ENCODE measurements at places on chromosomes 16 and 17.

GRCh38 chr17:69117855-69118784 is 23.6 kb downstream of the ABCA6 start:
- no peak for DNase-seq

GRCh38 chr16:28196387-28196987 is 15.3 kb downstream of the XPO6 start:
- no peak for DNase-seq

- DNase-seq, result no peak
These were observed 50.5 kb downstream of the WWP2 start for GRCh38 chr16:69812688-69813014.

DNA sequence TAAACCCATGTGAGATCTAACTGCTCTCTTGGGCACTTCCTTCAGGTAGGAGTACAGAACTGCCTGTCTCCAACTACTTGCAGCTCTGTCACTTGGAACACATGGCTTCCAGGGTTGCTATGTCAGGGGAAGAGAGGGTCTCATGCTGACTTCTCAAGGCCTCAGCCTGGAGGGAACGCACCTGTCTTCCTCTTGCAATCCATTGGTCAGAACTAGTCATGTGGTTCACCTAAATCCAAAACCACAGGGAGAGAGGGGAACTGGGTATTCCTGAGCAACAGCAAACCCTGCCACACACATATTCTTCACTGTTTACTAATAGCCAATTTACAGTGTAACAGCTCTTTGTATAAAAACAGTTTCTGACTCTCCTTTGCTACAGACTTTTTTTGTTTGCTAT is 206.1 kb downstream of the KCNJ2 start:
- DNase-seq, result no peak

- no peak for DNase-seq
These were observed 13.8 kb upstream of the PLCG2 start for GRCh38 chr16:81765111-81765919.

GRCh38 chr16:57013902-57014301 is 24.5 kb downstream of the NLRC5 start:
- DNase-seq, result peak; percentile 56

GRCh38 chr16:50466170-50466569 is 82.0 kb upstream of the NKD1 start:
- no peak for DNase-seq

- DNase-seq, result no peak
These were observed 84.5 kb downstream of the GNAO1 start for GRCh38 chr16:56275801-56276200.

GRCh38 chr16:69711115-69711740 is 15.1 kb downstream of the NQO1 start:
- DNase-seq, result no peak

DNA sequence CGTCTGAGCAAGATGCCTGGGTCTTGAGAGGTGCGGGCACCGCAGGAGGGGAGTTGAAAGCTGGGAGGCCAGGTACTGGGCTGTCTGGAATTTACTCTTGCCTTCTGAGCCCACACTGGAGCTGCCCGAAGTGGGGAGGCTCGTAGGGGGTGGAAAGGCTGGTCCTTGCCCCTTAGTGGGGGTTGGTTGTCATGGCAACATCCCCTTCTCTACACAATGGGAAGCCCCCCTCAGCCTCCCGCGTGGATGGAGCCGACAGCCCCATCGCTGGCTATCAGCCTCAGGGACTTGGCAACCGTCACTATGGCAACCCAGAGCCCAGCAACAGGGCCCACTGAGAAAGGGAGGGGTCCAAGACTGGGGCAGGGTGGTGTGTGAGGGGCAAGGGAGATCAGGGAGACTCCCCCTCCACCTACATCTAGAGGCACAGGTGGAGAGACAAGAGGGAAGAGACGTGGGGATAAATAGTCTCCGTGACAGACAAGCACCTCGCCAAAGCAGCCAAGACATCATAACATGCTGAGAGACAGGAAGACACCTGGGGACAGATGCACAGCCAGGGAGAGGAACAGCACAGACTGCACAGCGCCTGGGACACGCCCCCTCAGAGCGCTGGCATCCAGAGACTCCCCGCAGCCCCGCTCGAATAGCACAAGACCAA is 5.3 kb upstream of the DNAH2 start:
- DNase-seq, result no peak

- DNase-seq, result no peak
These were observed 55.9 kb downstream of the SDK2 start for GRCh38 chr17:73588301-73588846.

GRCh38 chr17:51434434-51435170 is 174.3 kb downstream of the UTP18 start:
- DNase-seq, result no peak

DNA sequence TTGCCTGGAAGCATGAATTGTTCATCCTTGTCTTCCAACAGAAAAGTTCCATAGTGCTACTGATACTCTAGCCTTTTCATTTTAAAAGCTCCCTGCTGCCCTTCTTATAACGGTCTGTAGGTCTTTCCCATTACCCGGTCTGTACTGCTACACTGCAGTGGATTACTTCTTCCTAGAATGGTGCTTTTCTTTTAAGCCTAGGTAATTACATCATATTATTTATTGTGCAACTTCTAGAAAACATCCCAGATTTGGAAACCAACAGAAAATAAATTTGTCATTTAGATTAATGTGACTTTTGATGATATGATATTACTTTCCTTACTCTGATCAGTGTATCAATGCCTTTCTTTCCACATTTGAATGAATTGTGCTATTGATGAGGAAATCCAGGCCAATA is 199.4 kb downstream of the TANC2 start:
- DNase-seq, result no peak

GRCh38 chr16:55900616-55901393 is 25.6 kb upstream of the CES5A start:
- DNase-seq, result no peak

DNA sequence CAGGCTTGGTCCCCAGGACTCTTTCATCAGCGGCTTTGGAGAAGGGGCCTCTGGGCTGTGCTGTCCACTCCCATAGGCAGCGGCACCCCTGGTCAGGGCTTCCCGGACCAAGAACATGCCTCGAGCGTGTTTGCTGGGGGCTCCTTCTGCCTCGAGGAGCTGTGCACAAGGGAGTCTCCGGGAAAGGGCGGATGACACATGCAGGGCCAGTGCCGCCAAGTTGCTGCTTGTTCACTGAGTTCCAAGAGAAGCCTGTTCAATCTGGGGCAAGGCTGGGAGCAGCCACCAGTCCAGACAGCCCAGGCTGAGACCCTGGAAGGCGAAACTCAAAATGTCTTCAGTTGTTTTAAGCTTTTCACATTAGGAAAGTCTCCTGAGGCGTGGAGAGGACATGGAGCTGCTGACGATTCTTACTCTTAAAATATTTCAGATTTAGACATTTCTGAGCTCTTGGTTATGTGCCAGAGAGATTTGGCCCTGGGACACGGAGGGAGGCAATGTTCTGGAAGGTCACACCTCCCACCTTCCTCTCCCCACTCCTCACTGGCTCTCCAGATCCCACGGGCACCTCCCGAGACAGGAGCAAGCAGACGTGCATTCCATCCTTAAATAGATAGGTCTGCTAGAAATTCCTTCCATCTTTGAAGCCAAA is 84.5 kb upstream of the ZNF469 start:
- DNase-seq, result no peak

DNA sequence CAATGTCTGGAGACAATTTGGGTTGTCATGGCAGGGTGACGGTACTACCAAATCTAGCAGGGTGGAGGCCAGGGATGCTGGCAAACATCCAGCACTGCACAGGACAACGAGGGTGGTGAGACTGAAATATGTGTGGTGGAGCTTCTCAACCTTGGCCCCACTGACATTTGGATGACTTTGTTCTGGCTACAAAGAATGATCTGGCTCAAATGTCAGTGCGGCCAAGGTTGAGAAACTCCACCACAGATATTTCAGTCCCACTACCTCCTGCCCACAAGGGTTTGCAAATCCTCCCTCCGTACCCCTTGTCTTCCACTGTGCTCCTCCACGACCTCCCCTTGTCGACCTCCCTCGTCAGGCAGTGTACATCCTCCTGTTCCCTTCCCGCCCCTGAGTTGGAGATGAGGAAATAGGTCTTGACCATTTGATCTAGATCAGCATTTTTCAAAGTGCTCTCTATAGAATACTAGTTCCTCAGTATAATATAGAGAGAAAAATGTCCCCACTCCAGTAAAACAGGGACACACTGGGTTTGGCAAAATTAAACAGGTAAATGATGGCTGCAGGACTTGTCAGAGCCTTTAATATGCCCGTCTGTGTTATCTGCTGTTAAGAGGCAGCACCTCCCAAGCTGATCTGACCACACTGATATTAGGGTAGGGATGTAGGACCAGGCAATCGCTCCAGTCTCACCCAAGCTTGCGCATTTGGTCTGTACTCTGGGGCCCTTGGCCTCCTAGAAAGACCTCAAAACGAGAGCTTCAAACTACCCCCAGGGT is 6.8 kb downstream of the OSGIN1 start:
- no peak for DNase-seq

- no peak for DNase-seq
These were observed 5.1 kb downstream of the KIFC3 start for GRCh38 chr16:57797216-57797525.

Measured in Karpas-422 (cell line).